Osteoblast (primary cell): ENCODE measurements at places on chromosomes 4 and X.

DNA sequence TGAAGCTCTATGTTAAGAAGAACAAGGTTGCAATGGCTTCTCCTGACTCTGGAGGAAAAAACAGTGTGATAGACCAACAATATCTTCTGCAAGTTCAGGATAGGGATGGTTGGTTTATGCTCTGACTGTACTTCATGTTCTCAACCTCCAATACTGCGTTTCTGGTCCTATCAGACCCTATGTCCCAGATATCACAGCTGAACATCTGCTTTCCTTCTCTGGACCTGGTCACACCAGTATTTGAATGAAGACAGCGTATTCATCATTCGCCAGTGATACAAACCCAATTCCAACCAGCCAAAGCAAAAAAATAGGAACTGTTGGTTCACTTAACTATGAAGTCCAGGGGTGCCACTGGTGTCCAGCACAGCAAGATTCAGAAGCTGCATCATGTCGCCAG is 124.5 kb upstream of the KLF3 start:
- DNase-seq, result no peak

DNA sequence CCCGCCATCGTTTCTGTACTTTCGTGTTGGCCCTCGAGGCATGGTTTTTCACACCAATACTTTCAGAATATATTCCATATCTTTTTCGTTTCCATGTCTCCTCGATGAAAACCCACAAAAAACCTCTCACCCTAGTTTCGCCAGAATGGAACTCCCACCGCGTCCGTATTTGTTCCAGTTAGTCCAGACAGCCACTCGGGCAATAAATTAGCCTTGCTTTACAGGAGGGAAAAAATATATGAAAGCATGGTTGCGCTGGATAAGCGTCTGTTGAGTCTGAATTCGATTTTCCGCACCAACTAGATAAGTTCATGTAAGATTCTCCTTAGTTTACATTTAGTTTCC is 550 bp upstream of the CHM start:
- DNase-seq, result no peak

DNA sequence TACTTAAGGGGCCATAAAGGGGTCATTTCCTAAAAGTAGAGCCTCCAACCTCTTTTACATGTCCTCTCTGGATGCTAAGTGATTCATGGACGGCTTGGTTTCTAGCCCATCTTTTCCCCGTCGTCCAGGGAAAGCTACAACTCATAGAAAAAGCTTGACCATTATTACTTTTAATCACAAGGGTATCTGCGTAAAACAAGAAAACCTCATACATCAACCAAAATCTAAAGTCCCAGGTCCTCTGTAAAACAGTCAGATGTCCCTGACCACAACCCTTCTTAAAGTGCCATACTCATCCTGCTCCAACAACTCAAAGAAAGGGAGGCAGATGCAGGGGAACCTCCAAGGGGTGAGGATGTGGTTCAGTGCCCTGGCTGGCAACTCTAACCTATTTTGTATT is 29.6 kb downstream of the ADGRA3 start:
- no peak for DNase-seq

DNA sequence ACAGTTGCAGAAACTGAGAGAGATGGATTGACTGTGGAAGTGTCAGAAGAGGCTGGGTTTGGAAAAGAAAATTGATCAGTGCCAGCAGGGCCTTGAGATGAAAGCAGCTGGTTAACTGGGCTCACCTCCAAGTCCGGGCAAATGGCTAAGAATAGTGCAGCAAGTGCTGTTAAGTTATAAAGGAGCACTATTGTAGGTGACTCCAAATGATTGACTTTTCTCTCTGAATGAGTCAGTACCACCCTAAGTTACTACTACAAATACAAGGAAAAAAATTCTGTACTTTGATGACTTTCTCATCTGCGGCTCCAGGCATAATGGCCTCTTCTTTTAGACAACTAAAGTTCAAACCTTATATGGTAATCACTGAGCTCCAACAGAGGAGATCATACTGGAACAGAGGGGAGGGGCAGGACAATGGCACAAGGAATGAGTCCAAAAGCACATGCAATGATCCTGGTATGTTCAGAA is 733.4 kb upstream of the INTU start:
- peak; percentile 59 for DNase-seq

- DNase-seq, result no peak
Measured at GRCh38 chrX:96715481-96715880, 30.8 kb downstream of the DIAPH2 start.

GRCh38 chr4:62162606-62163005 is 962.5 kb downstream of the ADGRL3 start:
- no peak for DNase-seq

DNA sequence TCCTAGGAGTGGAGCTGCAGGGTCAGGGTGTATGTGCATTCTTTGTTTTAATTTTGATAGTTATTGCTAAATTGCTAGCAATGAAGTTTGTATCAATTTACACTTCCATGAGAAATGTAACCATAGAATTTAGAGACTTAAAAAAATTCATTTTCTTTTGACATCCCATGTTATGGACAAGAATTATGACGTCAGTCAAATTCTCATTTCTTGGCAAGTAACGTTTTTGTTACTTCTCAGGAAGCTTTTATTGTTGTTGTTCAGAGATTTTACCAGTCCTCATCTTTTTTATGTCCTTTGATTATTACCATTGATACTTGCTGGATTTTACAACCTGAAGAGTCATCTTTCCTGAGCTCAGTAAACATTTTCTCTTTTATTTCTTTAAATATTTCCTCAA is 417.5 kb upstream of the ARX start:
- no peak for DNase-seq
